Prostate gland (tissue), 2 donors: ENCODE measurements at places on chromosomes 6 and 20.

- DNase-seq: no peak
Observed at GRCh38 chr6:167350275-167350696, 25.4 kb downstream of the TTLL2 start.

DNA sequence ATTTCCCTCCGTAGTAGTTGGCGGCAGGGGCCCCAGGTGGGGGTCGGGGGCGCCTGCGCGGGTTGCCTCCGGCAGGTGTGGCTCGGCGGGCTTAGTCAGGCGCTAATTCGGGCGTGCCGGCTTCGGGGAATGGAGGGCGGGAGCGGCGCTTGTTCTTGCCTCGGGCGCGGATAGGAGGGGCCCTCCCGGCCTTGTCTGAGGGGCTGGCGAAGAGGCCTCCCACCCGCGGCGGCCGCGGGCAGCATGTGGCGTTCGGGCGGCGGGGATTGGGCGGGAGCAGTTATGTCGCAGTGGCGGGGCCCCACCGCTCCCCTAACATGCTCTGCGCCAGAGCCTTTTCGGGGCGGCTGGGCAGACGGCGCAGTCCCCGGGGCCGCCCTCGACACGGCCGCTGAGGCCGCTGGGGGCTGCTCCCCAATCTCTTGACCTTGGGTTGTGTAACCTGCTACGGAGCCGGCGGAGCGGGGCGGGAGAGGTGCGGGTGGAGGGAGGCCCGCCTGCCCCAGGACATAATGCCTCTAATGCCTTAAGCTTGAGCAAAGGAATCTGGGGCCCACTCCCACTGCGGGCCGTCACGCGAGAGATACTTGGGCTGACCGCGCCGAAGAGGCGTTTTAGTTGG, 1.1 kb downstream of the AMD1 start:
- DNase-seq: peak; percentile 20

- DNase-seq: no peak
Observed at GRCh38 chr6:36757206-36757605, 59.6 kb downstream of the RAB44 start.

DNA sequence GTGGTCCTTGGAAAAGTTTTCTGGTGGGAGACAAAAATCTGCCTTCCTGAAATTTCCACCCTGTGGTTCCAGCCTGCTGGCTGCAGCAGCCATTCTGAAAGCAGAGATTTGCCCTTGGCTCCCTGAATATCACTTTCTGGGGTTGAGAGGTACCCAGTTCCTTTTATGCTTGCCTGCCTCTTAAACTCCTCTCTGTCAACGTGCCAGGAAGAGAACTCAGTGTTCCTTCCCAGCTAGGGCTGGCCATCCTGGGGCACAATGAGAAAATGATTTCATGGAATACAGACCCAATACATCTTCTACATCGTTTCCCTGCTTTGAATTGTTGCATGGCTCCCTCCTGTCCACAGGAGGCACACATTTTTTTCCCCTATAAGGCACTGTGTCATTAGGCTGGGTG, 1.6 kb upstream of the DSN1 start:
- DNase-seq: peak; percentile 46

GRCh38 chr20:21762646-21763045, 57.2 kb downstream of the PAX1 start:
- no peak for DNase-seq

- DNase-seq: no peak
Observed at GRCh38 chr6:111668410-111668809, 62.7 kb upstream of the TRAF3IP2 start.

DNA sequence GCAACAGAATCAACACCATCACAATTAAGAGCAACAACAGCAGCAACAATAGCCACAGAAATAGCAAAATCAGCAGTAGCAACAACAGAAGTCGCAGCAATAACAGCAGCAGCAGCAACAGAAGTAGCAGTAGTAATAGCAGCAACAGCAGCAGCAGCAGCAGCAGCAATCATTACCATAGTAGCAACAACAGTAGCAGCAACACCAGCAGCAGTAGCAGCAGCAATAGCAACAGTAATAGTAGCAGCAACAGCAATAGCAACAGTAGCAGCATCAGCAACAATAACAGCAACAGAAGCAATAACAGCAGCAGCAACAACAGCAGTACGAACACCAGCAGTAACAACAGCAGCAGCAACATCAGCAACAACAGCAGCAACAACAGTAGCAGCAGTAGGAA, 39.8 kb downstream of the SLC22A2 start:
- no peak for DNase-seq

DNA sequence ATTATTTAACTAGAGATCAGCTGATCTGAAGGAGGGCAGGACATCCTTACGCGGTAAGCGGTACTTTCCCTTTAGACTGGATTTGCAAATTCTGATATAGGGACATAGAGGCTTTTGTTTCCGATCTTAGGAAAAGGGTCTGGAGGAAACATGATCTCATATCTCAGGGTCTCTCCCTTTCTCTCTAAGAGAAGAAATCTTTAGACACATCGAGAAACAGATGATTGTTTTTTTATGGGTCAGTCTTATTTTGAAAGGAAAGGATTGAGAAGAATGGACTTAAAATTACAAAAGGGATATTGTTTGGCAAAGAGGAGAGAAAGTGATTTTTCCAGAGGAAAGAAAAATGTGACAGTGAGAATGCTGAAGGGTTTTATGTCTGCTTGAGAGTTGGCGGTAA, 83.9 kb upstream of the OGFRL1 start:
- no peak for DNase-seq
